ENCODE measurements at places on chromosomes 11 and 22.

DNA sequence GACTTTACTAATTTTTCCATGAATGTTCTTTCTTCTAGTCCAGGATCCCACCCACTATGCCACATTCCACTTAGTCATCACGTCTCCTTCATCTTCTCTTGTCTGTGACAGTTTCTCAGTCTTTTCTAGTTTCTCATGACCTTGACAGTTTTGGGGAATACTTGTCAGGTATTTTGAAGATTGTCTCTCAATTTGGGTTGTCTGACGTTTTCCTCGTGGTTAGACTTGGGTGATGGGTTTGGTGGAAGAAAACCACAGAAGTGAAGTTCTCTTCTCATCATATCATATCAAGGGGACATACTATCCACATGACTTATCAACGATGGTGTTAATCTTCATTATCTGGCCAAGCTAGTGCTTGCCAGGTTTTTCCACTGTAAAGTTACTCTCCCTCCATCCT is 102.4 kb downstream of the LRRC32 start:
- no peak for DNase-seq

DNA sequence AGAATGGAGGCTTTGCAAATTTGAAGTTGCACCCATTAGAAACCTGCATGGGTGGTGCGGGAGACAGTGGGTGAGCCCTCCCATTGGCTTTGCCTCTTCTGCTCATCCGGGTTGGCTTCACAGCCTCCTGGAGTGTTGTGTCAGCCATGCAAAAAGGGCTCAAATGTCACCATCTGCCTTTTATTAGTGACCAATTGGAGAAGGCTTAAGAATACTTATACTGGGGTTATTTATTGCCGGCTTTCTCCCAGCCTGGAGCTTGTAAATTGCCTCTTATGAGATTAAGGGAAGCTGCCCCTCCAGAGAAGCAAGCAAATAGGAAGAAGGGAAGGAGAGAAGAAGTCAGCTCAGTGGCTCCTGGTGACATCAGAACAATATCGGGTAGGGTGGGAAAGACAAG is 182.6 kb downstream of the ST3GAL4 start:
- no peak for DNase-seq

GRCh38 chr11:20367313-20367948 is 3.9 kb downstream of the HTATIP2 start:
- DNase-seq: peak; percentile 44

DNA sequence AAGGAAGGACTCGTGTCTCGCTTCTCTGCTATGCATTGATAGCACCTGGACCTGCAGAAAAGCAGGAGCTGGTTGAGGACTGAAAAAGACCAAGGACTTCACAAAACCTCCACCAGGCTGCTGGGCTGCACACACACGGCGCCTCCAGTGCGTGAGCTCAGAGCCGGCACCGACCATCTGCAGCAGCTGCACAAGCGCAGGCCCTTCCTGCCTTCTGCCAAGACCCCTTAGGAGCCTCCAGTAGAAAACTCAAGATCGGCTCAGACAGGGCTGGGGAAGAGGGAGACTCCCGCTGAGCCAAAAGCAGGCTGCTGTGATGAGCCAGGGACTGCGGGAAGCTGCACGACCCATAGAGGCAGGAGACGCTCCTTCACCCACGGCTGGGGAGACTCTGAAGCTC is 70.9 kb downstream of the PHF21B start:
- no peak for DNase-seq

- no peak for DNase-seq
These were observed 969.6 kb downstream of the BRD1 start for GRCh38 chr22:48858121-48858520.

DNA sequence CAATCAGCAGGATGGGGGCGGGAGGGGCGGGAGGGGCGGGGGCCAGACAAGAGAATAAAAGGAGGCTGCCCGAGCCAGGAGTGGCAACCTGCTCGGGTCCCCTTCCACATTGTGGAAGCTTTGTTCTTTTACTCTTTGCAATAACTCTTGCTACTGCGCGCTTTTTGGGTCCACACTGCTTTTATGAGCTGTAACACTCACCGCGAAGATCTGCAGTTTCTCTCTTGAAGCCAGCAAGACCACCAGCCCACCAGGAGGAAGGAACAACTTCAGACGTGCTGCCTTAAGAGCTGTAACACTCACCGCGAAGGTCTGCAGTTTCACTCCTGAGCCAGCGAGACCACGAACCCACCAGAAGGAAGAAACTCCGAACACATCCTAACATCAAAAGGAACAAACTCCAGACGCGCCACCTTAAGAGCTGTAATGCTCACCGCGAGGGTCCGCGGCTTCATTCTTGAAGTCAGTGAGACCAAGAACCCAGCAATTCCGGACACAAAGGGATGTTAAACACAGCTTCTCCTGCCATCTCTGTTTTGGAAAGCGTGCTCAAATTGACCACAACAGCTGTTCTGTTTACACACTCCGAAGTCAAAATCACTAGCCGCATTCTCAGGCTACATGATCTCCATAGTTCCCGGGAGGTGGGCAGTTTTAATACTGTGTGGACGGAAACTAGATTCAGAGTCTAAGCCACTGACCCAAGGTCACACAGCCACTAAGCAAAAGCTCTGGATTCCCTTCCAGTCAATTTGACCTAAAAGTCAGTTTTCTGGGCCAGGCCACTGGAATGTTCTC is 11.9 kb downstream of the PLAAT2 start:
- no peak for DNase-seq

DNA sequence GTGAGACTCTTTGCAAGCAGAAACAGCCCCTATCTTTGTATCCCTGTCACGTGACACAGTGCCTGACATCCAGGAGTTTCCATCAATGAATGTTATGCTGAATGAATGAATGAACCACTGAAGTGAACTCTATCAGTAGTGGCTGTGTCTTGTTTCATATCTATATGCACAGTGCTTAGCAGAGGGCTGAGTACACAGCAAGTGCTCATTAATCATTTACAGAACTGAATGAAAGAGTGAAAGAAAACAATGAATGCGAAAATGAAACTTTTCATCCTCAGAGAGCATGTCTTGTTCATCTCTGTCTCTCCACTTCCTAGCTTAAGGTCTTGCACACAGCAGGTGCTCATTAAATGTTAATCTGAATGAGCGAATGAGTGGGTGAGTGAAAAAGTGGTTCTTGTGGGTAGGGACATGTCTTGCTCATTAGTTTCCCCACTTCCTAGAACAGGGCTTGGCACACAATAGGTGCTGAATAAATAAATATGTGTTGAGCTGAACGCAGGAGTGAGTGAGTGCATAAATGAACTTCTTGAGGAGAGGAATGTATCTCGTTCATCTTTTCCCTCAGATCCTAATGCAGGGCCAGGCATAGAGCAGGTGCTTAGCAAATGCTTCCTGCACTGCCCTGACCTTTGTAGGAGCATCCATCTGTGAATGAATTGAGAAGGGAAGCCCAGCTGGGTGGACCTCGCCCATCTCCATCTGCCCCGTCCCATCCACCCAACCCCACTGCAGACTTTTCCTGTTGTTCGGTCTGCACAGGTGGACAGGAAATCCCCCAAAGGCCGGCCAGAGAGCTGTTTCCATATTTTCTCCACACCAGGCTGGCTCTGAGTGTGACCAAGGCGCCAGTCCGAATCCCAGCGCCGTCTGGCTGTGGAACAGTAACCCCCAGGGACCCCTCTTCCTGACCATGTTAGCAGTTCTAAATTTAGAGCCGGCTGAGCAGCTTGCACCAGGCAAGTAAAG is 113.4 kb upstream of the CRYBB3 start:
- no peak for DNase-seq

GRCh38 chr11:69218271-69218682 is 62.5 kb downstream of the SMIM38 start:
- DNase-seq: no peak

Measured in stimulated activated CD8-positive, alpha-beta memory T cell treated with anti-CD3 and anti-CD28 coated beads, Interleukin-7, amount 100 ng/mL, for 24 hours (primary cell).